ENCODE measurements at places on chromosomes 5 and 9.

- no peak for DNase-seq
Measured at GRCh38 chr9:127463911-127464310, 12.6 kb downstream of the LRSAM1 start.

DNA sequence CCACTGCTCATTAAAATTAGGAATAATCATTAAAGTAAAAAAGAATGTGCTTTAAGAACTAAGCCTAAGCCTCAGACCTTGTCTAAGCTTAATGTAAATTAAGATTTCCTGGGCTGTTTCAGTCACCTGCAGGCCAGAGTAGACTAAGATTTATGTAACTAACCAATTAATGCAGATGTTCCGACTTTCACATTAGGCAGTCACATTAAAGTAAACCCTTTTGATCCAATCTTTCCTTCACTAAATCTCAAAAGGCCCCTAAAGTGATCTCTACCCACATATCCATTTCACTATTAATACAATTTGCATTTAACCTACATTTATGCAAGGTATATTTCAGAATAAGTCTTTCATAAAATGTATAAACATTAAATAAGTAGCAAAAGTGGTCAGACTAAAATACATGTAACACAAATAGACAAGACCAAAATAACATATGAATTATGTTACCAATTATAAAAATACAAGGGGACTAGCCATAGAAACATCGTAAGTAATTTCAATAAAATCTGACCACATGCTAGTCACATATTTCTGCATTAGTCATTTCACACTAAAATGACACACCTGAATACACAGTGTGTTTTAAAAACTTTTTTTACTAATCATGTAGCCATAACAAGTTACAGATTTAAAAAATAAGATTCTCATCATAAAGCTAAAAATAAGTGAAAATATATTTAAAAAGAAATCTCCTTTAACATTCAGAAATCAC is 7.7 kb downstream of the NR3C1 start:
- DNase-seq = peak; percentile 56

GRCh38 chr9:82930116-82930515 is 132.8 kb downstream of the RASEF start:
- DNase-seq = no peak

DNA sequence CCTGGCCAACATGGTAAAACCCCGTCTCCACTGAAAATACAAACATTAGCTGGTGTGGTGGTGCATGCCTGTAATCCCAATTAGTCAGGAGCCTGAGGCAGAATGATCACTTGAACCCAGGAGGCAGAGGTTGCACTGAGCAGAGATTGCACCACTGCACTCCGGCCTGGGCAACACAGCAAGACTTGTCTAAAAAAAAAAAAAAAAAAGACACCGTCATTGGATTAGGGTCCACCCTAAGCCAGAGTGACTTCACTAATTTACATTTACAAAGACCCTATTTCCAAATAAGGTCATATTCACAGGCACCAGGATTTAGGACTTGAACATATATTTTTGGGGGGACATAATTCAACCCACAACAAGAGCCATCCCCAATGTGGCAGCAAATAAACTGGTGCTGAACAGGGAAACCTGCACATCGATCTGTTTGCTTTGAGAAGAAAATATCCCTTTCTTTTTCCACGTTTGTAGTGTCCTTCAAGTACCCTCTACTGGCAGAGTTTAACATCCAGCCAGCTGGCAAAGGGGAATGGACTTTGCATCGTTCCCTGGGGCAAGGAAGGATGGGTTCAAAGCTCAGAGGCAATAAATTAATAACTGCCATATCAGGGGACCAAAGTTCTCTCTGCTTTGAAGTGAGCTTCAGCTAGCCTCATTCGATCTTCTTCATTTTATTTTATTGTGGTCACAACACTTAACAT is 3.7 kb upstream of the DNAJC25 start:
- no peak for DNase-seq

Data from RPMI8226 (cell line).